ENCODE measurements at places on chromosomes 16 and 17. TPM values are rescaled to one million over a fixed set of nuclear protein-coding genes. Genes with fewer than 3 reads are reported as not detected.

DNA sequence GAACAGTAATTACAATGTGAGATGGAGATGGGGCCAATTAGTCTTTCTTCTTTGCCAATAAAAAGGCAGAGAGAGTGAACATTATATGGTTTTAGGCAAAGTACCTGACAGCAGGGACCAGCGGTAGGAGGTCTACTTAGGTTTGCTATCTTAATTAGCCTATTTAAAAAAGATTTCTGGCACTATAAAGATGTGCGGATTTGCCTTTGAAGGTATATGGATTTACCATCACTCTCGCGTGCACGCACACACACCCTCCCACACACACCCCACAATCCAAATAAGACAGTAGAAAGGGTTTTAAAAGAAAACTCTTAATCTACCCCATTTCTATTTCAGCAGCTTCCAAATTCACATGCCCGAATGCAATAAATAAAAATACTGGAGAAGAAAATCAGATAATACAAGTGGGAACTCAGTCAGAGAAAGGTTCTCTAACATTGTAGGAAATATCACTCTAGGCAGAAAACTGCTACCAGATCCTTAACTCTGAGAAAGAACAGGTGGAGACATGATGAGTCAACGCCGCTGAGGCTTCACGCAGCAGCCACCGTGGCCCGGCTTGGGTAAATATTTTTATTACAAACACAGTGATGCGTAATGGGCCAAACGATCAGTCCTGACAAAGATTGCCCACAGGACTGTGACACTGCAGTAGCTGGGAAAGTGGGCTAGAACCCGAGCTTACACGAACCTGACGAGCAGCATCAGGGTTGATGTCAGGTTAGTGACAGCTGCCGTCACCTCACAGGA, 66.6 kb upstream of the AXIN2 start:
- DNase-seq: no peak

DNA sequence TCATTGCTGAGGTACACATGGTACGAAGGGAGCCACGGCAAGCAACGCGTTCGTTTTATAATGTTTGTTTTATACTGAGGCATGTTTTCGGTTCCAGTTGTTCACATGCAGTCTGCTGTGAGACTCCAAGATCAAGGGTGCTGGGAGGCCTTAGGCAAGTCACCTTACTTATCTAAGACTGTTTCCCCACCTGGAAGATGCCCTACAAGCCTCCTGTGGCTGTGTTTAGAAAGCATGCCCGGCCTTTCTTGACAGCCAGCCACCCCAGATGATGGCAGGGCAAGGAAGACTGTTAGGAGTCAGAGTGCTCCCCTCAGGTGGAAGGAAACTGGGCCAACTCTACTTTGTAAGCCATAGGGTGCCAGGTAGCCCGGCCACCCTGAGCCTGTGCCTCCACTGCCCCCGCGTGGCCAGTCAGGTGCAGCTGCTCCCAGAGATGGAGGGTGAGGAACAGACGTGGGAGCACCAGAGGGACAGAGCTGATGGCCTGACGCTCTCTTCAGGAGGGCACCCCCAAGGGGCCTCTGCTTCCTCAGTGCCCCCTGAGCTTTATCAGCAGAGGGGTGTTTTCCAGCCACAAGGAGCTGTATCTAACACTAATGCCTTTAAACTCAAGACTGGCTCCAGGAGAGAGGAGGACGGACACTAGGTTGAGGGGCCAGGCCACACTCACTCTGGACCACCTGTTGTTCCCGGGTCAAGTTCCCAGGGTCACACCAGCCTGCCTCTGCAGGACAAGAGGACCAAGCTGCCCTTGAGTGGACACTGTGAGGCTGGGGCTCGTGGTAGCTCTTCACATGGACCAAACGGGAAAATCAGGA, 5.4 kb downstream of the NAT9 start:
- DNase-seq: peak; percentile 47

DNA sequence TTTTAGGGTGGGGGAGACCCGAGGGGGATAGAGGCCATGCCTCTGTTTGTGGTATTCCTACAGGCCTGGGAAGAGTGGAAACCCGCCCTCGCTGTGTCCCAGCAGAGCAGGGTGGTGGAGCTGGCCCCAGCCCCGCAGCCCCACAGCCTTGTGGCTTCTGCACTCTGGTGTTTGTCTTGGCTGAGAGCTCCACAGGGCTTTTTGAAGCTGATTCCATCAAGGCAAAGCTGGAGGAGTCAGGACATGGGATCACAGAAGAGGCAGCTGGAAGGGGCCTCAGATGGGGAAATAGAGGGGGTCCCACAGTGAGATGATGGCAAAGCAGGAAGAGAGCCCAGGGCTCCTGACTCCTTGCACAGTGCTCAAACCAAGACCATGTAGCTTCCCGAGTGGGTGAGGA, 5.0 kb upstream of the WFIKKN2 start:
- no peak for DNase-seq

DNA sequence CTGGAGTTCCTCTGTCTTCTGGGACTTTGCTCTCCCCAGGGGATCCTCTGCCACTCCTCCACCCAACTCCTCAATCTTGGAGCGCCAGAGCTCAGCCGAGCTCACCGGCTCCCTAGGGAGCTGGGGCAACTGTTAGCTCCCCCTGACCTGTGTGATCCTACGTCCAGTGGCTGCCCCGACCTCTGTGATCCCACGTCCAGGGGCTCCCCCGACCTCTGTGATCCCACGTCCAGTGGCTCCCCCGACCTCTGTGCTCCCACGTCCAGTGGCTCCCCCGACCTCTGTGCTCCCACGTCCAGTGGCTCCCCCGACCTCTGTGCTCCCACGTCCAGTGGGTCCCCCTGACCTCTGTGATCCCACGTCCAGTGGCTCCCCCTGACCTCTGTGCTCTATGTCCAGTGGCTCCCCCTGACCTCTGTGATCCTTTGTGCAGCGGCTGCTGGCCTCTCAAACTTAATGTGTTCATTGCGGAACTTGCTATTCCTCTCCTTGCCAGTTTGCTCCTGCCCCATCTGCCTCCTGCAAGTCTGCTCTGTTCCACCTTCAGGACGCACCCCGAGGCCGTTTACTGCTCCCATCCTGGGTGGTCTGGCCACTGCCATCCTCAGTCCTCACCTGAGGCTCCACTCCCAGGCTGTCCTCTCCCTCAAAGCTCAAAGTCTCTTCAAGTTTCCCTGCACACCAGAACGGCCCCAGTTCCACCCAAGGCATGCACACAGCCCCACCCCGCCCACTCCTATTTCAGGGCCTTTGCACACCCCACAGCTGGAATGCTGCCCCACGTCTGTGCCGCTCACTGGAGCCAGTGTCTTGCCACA, 2.8 kb downstream of the VPS9D1 start:
- no peak for DNase-seq

Gene CLEC19A
- polyA plus RNA-seq: not detected

Gene ABCC11
- polyA plus RNA-seq: 0.37 TPM

Gene ESRP2
- 1.8 TPM for polyA plus RNA-seq

Measured in brain (organoid and tissue), 16 donors.